CD8-positive, alpha-beta memory T cell (primary cell): ENCODE measurements at places on chromosomes 11 and 22.

DNA sequence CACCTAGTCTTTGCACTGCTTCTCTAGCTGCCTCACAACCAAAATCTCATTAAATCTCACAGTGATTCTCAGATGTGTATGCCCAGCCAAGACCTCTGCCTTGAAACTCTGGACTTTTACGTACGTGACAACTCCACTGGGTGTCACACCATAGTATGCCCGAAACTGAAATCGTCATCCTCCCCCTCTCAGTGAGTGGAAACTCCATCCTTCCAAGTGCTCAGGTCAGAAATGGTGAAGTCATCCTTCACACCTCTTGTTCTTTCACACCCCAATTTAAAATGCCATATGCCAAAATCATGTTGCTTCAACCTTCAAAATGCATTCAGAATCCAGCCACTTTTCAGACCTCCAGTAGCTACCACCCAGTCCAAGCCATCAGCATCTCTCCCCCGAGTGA lies 42.5 kb downstream of the SFI1 start:
- H3K4me3 ChIP-seq = no peak overlapping the region
- peaks cover 15% of the 10 kb centered on the region for H3K36me3 ChIP-seq
- no peak for DNase-seq
- H3K4me1 ChIP-seq = peaks cover 4% of the 10 kb centered on the region

DNA sequence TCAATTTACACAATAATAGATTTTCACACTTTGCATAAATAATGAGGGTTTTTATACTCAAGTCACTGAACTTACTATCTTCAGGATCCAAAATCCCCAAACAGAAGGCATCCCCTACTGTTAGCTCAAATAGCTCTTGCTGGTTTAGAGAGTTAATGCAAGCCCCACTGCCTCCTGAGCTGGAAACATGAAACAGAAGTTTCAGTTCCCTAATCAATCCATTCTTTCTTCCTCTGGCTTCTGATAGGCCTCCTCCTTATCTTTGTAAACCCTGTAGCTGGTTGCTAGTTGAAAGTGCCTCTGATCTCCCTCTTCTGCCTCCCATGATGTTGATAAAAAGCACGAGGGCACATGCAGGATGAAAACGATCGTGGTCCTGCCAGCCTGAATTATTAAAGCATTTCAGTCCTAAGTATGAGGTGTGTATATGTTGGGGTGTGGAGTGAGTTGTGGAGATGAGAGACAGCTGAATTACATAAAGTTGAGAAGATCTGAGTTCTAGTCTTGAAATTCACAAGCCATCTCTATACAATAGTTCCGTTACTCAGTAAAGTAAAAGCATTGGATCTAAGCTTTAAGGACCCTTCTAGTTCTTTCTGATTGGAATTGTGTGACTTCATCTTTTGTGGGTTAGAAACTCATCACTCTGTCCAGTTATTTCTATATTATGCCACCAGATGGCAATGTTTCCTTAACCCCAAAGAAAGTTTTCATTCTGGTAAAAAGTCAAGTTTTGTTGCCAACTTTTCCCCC lies 35.0 kb upstream of the EHF start:
- H3K4me1 ChIP-seq = no peaks in the 10 kb centered on the region
- peak; percentile 25 for DNase-seq
- H3K27me3 ChIP-seq = no peaks in the 10 kb centered on the region
- no peaks in the 10 kb centered on the region for H3K36me3 ChIP-seq
- H3K27ac ChIP-seq = no peak overlapping the region

- no peaks in the 10 kb centered on the region for H3K4me1 ChIP-seq
- no peaks in the 10 kb centered on the region for H3K27me3 ChIP-seq
- DNase-seq = no peak
- H3K4me3 ChIP-seq = no peak overlapping the region
Observed at GRCh38 chr22:33896575-33897447, 23.5 kb downstream of the LARGE1 start.

DNA sequence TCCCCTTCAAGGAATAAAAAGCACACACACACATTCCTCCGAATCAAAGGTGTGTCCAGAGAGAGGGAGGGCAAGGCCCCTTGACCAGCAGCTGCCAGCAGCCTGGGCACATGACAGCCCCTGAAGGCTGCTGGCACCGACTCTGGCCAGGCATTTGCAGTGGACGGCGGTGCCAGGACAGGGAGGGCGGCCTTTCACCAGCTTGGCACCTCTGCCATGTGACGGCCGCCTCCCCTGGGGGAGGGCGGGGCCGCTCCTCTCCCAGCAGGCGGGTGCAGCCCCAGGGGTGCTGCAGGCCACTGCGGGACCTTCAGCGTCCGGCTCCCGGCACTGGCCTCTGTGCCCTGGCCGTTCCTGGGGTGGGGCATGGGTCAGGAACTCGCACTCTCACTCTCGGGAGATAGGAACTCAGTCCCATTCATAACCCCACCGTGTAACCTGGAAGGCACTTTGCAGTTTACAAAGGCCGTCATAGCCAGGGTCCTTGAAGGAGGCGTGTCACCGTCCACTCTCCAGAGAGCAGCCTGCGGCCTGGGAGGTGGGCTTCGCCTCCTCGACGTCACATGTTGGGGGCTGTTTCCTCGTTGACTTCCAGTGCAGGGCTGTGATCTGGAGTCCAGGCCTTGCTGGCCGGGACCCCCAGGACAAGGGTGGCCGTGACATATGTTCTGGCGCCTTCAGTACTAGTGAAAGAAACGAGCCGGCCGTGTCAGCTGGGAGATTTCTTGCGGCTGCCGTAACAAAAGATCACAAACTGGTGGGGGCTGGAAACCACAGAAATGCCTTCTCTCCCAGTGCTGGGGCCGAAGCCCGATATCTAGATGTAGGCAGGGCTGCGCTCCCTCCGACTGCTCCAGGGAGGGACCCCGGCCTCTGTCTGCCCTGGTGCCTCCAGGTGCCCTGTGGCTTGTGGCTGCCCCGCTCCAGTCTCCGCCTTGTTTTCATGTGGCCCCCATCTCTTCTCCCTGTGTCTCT lies 39.9 kb upstream of the SMIM38 start:
- H3K36me3 ChIP-seq = no peaks in the 10 kb centered on the region
- no peak for DNase-seq
- no peak overlapping the region for H3K27ac ChIP-seq
- no peak overlapping the region for H3K4me3 ChIP-seq

DNA sequence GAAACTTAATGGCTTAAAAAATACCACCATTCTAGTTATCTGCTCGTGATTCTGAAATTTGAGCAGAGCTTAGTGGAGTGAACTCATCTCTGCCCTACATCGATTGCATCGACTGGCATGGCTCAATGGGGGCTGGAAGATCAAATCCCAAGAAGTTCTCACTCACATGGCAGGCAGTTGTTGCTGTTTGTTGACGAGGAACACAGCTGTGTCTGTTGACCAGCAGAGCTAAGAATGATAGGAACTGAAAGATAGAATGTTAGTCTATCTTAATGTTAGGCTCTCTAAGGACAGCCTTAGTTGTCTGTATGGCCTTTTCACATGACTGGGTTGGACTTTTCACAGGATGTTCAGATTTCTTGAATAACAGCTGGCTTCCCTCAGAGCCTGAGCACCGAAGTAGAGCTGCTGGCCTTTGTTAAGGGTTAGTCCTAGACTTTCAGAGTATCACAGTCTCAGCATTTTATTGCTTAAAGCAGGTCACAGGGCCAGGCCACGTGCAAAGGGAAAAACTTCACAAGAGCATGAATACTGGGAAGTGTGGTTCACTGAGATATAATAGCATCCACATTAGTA lies 31.6 kb upstream of the IZUMO1R start:
- H3K36me3 ChIP-seq = no peaks in the 10 kb centered on the region
- no peak for DNase-seq
- H3K27me3 ChIP-seq = no peaks in the 10 kb centered on the region
- H3K4me3 ChIP-seq = no peak overlapping the region
- no peak overlapping the region for H3K27ac ChIP-seq

DNA sequence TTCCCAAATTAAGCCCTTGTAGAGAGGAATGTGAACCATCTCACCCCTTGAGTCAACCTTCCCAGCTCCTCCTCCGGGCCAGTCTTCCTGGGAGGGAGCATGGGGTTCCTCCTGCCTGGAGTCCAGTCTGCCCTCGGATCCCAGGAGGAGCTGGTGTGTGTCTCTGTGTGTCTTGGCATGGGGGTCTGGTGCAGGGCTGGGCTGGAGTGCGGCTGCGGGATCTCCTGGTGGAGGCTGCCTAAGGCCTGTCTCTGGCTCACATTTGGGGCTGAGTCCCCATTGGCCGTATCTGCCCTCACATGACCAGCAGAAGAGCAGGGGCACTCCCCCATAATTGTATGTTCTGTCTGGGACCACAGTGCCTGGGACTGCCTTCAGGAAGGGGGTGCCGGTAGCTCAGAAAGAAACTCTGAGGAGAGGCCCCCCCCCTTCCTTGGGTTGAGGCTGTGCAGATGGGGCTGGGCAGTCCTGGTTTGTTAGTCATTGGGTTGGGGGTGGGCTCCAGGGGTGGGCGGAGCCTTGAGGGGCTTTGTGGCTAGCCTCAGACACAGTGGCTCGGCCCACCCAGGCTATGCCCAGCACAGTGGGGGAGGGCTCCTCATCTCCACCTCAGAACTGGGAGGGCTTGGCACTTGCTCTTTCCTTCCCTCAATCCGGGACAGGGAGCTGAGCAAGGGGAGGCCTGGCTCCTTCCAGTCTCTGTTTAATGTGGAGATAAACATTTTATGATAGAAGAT lies 2.9 kb downstream of the C1QTNF5 start:
- H3K36me3 ChIP-seq = no peaks in the 10 kb centered on the region
- H3K27ac ChIP-seq = no peak overlapping the region
- peaks cover 37% of the 10 kb centered on the region for H3K27me3 ChIP-seq
- peaks cover 14% of the 10 kb centered on the region for H3K4me1 ChIP-seq

DNA sequence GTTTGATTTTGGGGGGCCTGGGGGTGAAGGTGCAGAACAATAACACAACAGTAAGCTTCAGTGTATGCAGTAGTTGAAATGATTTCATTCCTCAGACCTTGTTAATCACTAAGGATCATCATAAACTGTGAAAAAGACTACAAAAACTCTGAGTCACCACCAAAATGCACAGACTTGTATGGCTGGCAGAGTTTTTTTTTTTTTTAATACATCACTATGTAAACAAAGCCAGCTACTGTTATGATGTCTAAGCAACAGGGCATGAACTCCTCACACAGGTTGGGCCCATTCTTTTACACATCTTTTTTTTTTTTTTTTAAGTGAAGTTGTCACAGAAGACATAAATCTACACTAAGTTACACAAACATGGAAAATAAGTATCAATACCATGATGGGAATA lies 311.9 kb downstream of the GUCY1A2 start:
- H3K27ac ChIP-seq = no peak overlapping the region
- H3K4me3 ChIP-seq = no peak overlapping the region
- no peaks in the 10 kb centered on the region for H3K36me3 ChIP-seq
- DNase-seq = no peak
- no peaks in the 10 kb centered on the region for H3K4me1 ChIP-seq
- no peaks in the 10 kb centered on the region for H3K27me3 ChIP-seq

DNA sequence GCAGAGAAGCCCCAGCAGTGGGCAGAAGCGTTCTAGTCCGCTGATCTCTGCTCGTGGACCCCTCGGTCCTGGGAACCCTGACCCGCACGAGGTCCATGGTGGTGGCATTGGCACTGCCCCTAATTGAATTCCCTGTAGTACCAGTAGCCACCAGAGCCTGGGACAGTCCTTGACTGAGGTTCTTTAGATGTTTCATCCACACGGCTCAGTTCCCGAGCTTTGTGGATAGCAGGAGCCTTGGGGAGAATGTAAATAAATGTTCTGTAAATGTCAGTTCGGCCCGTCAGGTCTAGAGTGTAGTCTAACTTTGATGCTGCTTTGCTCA lies 39.4 kb upstream of the SEPTIN5 start:
- H3K4me3 ChIP-seq = no peak overlapping the region
- H3K27ac ChIP-seq = no peak overlapping the region
- H3K36me3 ChIP-seq = no peaks in the 10 kb centered on the region
- peaks cover 2% of the 10 kb centered on the region for H3K27me3 ChIP-seq

GRCh38 chr11:134658481-134659225 lies 246.6 kb upstream of the B3GAT1 start:
- no peaks in the 10 kb centered on the region for H3K36me3 ChIP-seq
- no peak for DNase-seq
- H3K27me3 ChIP-seq = no peaks in the 10 kb centered on the region
- no peak overlapping the region for H3K4me3 ChIP-seq
- no peak overlapping the region for H3K27ac ChIP-seq

DNA sequence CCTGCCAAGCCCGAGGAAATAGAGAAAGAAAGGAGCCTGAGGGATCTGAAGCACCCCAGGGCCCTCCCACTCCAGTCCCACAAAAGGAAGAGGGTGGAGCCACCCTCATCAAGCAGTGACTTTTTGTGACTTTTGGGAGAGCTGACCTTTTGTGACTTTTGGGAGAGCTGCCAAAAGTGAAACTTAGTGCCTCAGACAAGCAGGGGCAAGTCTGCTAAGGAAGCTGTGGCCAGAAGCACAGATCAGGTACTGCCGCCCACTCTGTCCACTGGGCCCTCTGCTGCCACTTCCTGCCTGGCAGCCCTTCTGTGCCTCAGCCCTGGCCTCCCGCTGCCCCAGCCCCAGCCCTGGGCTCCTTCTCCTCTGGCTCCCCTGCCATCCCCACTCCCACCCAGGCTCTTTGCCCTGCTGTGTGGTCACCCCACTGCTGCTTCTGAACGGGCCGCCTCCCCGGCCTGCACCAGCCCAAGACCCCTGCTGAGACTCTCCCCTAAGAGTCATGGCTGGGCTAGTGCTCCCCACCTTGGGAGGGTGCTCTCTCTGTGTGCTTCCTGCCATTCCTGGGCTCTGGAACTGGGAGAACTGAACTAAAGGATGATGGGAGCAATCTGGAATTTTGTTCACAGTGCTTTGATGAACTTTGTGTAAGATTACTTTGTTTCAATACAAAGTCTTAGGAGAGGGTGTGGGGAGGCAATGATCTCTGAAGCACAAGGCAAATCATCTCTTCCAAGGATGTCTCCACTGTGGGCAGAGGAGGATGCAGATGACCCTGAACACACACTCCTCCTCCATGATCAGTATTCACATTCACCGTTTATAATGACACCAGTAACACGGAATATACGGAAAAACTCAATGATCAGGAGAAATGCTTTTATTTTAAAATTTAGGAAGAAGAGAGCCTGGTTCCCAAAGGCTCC lies at the start of gene APOBEC3H:
TSS of gene APOBEC3H (plus strand) at position 147 of the 923 bp plus-strand sequence. CDS start 3,035 bp downstream, outside the sequence.
- peak; percentile 64 for DNase-seq
- H3K36me3 ChIP-seq = no peaks in the 10 kb centered on the region
- H3K27ac ChIP-seq = peak within 1 kb of the TSS; percentile 57
- peaks cover 79% of the 10 kb centered on the region for H3K4me1 ChIP-seq

DNA sequence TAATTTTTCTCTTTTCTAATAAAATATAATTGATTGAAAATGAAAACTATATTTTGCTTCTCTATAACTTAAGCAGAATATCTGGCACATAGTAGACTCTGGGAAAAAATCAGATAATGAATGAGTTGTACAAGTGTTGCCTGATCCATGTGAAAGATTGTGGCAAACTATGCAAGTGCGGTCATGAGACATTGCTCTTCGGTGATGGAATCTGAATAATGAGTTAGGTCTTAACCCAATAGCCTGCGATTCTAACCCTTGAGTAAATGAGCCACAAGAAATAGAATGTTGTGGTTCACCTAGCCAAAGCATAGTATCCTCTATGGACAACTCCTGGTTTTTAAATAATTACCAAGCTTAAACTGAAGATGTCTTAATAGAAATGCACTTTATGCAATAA lies 333.7 kb upstream of the LUZP2 start:
- no peaks in the 10 kb centered on the region for H3K36me3 ChIP-seq
- no peak overlapping the region for H3K27ac ChIP-seq
- no peak overlapping the region for H3K4me3 ChIP-seq
- no peaks in the 10 kb centered on the region for H3K4me1 ChIP-seq
- DNase-seq = no peak
- H3K27me3 ChIP-seq = no peaks in the 10 kb centered on the region
